Neuronal stem cell (in vitro differentiated cells): ENCODE measurements at places on chromosomes 2 and 18.

- H3K4me1 ChIP-seq, result peaks cover 2% of the 10 kb centered on the region
- DNase-seq, result no peak
- no peaks in the 10 kb centered on the region for H3K36me3 ChIP-seq
- no peak overlapping the region for H3K27ac ChIP-seq
- no peak overlapping the region for H3K4me3 ChIP-seq
Observed at GRCh38 chr2:229090225-229090624, 180.9 kb downstream of the PID1 start.

DNA sequence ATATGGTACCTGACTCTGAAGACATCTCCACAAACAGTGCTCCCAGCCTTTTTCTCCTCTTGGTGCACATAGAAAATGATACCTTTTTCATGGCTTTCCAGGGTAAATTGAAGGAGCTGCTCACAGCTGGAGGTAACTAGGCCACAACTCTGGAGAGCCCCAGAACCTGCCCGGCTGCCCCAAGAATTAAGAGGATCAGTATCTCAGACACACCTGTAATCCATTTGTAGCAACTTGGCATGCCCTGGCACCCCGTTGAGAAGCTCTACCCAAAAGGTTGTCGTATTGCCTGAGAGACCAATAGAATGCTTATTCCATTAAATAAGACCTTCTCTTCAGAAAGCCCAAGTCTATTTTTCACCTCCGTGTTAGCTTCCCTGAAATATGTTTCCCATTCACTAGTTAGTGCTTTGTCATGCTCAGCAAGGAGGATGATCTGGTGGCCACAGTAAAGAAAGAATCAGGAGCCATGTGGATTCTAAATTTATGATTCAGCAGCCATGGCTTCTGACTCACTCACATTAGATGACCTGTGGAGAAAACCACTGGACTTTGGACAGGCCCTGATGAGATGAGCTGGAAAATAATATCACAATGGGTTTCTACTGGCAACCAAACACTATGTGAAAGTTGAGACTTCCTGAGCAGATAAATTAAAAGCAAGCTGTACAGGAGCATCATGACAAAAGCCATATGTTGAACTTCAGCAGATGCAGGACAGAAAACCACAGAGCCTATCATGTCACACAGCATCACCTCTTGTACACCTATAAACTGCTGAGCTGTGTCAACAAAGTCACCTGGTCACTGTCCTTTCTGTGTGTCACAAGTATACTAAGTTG, 253.3 kb upstream of the OSR1 start:
- no peak overlapping the region for H3K27ac ChIP-seq
- no peak for DNase-seq
- H3K36me3 ChIP-seq, result no peaks in the 10 kb centered on the region
- H3K4me3 ChIP-seq, result no peak overlapping the region

- no peak for DNase-seq
- no peaks in the 10 kb centered on the region for H3K27me3 ChIP-seq
- H3K27ac ChIP-seq, result no peak overlapping the region
- no peaks in the 10 kb centered on the region for H3K36me3 ChIP-seq
Observed at GRCh38 chr18:34117319-34117718, 107.4 kb downstream of the NOL4 start.

DNA sequence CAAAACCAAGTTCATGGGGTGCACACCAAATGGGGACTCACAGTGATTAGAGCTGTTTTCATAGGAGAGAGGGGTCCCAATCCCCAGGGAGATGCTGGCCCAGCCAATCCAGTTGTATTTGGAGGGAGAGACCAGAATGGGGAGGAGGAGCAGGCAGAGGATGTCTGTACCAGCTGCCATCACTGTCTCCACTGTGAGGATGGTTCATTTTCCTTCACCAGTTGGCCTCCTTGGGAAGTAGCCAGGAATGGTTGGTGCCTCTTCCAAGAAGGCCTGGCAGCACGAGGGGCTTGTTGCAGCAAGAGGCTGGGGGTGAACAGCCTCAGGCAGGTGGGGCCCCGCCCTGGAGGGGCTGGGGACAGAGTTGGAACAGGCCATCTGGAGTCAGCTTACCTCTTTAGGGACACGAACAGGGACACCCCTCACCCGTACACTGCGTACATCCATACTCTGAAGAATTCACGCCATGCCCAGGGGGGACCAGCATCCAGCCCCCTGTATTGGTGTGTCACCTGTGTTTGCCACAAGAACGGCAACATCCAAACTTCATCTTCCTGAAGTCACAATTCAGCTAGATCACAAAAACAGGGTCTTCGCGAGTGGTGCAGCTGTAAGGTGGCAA, 161.7 kb upstream of the ZNF236 start:
- H3K4me3 ChIP-seq, result no peak overlapping the region
- H3K36me3 ChIP-seq, result no peaks in the 10 kb centered on the region
- no peak overlapping the region for H3K27ac ChIP-seq
- H3K4me1 ChIP-seq, result peaks cover 4% of the 10 kb centered on the region

GRCh38 chr2:96547731-96548171, 11.2 kb downstream of the ARID5A start:
- H3K4me1 ChIP-seq, result peaks cover 4% of the 10 kb centered on the region
- no peak for DNase-seq
- no peak overlapping the region for H3K4me3 ChIP-seq
- peaks cover 14% of the 10 kb centered on the region for H3K36me3 ChIP-seq
- no peak overlapping the region for H3K27ac ChIP-seq

DNA sequence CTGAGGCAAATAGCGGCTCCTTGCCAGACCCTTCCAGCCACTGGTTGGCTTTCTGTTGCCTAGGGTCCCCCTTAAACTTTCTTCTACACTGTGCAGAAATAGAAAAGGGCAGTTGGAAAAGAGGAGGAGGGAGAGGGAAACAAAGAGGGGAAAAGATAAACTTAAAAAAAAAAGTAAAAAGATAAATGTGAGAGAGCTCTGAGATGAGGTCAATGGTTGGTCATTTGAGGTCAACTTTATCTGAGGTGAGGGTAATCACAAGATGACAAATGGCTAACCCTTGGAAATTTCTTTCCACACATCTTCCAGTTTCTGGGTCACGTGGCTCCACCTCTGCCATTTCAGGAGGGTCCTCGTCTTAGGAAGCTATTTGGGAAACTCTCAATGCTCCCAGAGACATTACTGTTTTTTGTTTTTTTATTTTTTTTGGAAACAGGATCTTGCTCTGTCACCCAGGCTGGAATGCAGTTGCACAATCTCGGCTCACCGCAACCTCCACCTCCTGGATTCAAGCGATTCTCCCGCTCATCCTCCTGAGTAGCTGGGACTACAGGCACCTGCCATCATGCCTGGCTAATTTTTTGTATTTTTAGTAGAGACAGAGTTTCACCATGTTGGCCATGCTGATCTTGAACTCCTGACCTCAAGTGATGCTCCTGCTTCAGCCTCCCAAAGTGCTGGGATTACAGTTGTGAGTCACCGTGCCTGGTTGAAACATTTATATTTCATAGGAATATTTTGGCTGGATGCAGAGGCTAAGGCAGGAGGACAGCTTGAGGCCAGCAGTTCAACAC, 199.9 kb downstream of the TGIF1 start:
- no peaks in the 10 kb centered on the region for H3K27me3 ChIP-seq
- no peak for DNase-seq
- peaks cover 5% of the 10 kb centered on the region for H3K4me1 ChIP-seq
- no peak overlapping the region for H3K4me3 ChIP-seq
- H3K27ac ChIP-seq, result no peak overlapping the region

DNA sequence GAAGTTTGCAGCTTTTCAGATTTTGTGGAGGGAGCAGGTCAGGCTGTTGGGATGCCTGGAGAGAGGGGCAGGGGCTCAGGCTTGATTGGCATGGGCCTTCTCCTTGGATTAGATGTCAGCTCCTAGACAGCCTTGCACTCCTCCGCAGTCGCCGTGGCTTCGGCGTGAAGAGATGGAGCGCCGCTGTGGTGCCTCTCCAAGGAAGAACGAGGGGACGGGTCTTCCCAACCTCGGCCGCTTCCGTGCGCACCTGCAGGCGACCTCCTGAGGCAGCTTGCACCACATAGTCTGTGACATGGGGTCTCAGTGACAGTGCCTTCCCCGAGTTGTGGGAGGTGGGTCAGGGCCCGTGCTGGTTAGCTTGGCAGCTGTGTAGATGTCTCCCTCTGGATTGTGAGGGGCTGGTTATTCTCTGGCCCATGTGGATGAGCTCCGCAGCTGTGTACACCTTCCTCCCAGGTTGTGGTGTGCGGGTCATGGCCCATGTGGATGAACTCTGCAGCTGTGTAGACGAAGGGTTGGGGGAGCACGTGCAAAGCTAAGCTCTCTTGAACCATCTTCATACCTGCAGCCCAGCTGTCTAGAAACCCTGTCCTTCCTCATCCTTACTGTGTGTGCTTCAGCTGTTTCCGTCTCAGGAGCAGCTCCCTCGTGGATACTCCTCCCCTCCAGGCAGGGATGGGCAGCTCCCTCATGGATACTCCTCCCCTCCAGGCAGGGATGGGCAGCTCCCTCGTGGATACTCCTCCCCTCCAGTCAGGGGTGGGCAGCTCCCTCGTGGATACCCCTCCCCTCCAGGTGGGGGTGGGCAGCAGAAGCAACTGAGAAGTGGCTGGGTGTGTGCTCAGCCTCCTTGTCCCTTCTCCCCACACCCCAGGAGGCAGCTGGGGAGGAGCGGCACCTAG, 170.3 kb downstream of the LDLRAD4 start:
- no peak overlapping the region for H3K4me3 ChIP-seq
- no peaks in the 10 kb centered on the region for H3K36me3 ChIP-seq
- no peak for DNase-seq
- H3K4me1 ChIP-seq, result peaks cover 4% of the 10 kb centered on the region

DNA sequence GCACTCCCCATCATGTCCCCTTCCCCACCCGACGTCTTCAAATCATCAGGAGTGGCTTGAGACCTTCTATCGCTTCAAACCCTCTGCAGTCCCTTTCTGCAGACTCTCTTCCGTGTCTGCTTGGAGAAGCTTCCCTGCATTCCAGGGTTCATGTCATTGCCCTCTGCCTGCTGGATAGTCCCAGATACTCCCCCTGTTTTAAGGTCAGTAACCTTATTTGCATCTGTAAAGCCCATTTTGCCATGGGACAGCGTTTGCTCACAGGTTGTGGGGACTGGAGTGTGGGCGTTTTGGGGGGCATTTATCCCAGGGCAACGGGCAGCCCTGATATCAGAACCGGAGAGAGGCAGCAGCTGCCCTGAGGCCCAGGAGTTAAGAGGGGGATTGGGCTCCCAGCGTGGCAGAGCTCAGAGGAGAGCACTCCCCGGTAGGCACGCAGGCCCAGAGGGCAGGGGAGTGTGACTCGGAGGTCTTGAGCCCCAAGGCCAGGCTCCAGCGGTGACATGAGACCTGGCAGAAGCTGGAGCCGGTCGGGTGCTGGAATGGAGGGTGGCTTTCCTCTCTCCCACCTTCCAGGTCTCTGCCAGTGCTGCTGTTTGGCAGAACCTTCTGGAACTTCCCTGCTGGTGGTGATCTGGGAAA, 73.8 kb downstream of the RTP5 start:
- DNase-seq, result no peak
- H3K27me3 ChIP-seq, result peaks cover 5% of the 10 kb centered on the region
- no peak overlapping the region for H3K27ac ChIP-seq

DNA sequence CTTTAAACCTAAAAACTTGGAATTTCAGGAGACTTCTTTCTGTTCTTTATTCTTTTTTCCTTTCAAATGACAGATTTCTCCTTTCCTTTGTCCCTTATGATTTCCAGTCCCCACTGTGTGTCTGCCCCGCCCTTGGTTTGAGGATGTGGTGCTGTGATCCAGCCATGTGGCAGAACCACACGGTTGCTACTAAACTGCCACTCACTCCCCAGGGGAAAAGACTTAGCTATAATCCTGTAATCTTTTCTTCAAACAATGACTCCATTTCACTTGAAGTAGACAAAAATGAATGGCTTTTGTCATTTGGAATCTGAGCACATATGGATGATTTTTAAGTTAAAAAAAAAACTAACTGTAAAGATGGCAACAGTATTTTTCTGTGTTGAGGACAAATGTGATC, 76.2 kb upstream of the STAM2 start:
- no peak overlapping the region for H3K27ac ChIP-seq
- no peak for DNase-seq
- no peaks in the 10 kb centered on the region for H3K4me1 ChIP-seq
- H3K27me3 ChIP-seq, result no peaks in the 10 kb centered on the region

- H3K27ac ChIP-seq, result no peak overlapping the region
- H3K4me1 ChIP-seq, result no peaks in the 10 kb centered on the region
- no peak overlapping the region for H3K4me3 ChIP-seq
- no peak for DNase-seq
Observed at GRCh38 chr18:74217476-74218143, 69.3 kb downstream of the TIMM21 start.

DNA sequence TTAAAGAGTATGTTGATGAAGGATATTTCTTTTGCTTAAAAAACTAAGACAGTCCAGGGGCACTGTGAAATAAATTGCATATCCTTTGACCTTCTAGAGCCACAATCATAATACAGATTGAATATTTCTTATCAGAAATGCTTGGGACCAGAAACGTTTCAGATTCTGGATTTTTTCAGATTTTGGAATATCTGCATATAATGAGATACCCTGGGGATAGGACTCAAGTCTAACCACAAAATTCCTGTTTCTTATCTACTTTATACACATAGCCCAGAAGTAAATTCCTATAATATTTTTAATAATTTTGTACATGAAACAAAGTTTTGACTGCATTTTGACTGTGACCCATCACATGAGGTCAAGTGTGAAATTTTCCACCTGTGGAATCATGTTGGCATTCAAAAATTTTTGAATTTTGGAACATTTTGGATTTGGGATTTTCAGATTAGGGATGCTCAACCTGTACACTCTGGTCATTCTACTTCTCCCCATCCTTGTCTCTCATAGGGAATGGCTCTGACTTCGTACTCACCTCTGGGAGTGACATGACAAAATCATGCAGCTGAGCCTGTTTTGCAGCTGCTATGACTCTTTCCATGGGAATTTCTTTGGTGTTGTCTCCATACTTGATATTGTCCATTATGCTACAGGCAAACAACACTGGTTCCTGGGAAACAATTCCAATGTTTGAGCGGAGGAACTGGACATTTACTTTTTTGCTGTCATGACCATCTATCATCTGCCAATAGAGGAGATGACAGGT, 25.7 kb downstream of the G6PC2 start:
- H3K4me1 ChIP-seq, result no peaks in the 10 kb centered on the region
- H3K27ac ChIP-seq, result no peak overlapping the region

- no peak overlapping the region for H3K4me3 ChIP-seq
- no peak for DNase-seq
- H3K4me1 ChIP-seq, result no peaks in the 10 kb centered on the region
- H3K36me3 ChIP-seq, result no peaks in the 10 kb centered on the region
- no peak overlapping the region for H3K27ac ChIP-seq
Observed at GRCh38 chr2:223811757-223812156, 25.6 kb downstream of the AP1S3 start.
